ENCODE measurements at places on chromosomes 1 and 21. TPM values are rescaled to one million over a fixed set of nuclear protein-coding genes. Genes with fewer than 3 reads are reported as not detected.
A peak's percentile ranks its signal among the peaks of the same experiment; 100 is the strongest.

TRAF5 gene
- total RNA-seq: 41.5 TPM

FCGR2B gene
- total RNA-seq: 13.9 TPM

SHE gene
- not detected for total RNA-seq

FCRL2 gene
- total RNA-seq: not detected

GBP4 gene
- 37.4 TPM for total RNA-seq

SLC1A7 gene
- total RNA-seq: not detected

CAPZB gene
- total RNA-seq: 264 TPM

DYRK3 gene
- total RNA-seq: 0.35 TPM

BNIPL gene
- 0.37 TPM for total RNA-seq

FAM177B gene
- total RNA-seq: not detected

OR2M3 gene
- not detected for total RNA-seq

DNA sequence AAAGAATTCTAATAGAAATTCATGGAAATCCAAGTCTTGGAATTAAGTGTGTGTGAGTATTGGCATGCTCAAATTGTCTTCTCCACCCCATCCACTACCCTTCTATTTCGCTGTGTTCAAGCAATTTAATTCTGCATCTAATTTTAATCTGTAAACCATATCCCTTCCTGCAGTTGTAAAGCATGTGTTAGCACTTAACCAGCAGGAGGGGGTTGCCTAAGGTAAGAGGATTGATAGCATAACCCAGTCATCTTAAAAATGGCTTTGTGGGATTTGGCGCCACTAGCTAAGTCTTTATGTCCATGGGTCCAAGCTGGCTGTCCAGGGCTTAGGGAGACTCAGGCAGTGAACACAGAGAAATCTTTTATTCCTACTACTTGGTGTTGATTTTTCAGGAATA, 210.3 kb downstream of the PTPRC start:
- no peak for DNase-seq

- DNase-seq: no peak
Observed at GRCh38 chr21:38852708-38853107, 47.0 kb downstream of the ETS2 start.

DNA sequence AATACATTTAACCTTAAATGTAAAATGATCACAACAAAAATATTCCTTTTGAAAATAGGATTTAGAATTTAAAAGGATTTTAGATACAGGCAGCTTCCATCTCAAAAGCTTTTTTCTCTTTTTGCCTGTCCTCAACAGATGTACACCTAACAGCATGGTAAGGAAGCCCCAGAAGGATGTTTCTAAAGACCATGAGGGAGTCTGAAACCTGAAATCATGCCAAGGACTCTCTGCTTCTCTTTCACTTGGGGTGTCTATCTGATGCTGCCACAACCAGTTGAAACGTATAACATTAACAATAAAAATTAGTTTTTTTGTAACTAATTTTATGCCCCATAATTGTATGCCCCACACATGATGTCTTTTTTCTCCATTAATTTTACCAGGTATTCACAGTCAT, 5.4 kb upstream of the ZNF281 start:
- DNase-seq: no peak

GRCh38 chr1:189682591-189682990, 795.1 kb downstream of the BRINP3 start:
- DNase-seq: no peak

DNA sequence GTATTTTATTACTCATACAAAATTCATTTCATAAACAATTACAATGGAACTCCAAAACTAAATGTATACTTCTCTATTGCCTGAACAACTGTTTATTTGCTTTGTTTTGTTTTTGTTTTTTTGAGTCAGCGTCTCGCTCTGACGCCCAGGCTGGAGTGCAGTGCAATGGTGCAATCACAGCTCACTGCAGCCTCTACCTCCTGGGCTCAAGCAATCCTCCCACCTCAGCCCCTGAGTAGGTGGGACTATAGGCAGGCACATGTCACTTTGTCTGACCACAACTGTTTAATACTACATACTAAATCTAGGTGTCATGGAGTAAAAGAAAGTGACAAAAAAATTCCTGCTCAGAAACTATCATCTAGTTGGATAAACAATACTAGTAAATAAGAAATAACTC, 49.3 kb downstream of the RAB3GAP2 start:
- DNase-seq: no peak

DNA sequence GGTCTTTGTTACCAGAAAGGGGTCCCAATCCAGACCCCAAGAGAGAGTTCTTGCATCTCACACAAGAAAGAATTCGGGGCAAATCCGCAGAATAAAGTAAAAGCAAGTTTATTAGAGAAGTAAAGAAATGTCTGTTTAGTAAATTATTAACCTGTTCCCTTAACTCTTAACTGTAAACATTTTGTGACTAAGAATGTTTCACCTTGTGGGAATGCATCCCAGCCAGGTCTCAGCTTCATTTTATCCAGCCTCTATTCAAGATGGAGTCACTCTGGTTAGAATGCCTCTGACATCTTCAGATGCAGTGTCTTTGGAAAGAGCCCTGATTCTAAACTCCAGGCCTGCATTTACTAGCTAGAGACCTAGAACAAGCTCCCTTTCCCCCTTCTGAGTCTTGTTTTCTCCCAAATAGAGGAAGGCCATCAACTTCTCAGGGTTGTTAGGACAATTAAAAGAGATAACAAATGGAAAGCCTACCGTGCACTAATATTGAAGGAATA, 4.5 kb upstream of the FABP3 start:
- no peak for DNase-seq

GRCh38 chr1:100494393-100495084, 43.4 kb upstream of the GPR88 start:
- DNase-seq: no peak

DNA sequence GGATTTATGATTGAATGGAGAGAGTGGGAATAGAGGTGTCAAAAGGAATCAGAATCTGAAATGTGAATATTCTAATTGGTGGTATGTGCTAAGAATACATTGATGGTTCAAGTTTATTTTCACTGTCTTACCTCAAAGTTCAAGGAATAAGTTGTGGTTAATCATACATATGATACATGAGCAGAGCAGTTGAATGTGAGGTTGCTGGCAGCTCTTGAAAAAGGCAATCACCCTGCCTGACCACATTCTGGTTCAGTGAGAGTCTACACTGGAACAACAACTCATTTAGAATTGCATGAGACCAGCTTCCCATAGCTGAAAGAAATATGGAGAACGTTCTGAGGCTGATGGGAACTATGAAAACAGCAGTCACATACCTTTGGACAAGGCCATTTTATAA, 68.3 kb upstream of the ARHGAP29 start:
- DNase-seq: no peak

GRCh38 chr1:75870951-75871350, 61.3 kb downstream of the ASB17 start:
- DNase-seq: no peak

DNA sequence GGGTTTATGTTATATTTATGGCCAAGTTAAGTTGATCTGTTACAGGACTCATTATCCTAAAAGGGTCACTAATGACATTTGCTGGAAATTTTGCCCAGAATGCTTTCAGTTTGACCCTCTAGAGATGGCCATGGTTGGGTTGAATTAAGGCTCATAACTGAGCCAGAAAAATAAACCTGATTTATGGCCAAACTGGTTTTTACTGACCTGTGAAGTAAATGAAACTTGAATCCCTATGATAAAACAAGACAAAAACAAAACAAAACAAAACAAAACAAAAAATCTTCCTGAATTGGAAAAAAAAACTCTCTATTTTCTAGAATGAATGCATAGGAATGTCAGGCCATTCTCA, 72.5 kb upstream of the CLDN14 start:
- no peak for DNase-seq

- DNase-seq: peak; percentile 29
Observed at GRCh38 chr21:38806153-38806941, 618 bp downstream of the ETS2 start.

GRCh38 chr1:235246022-235246948, 81.7 kb downstream of the ARID4B start:
- no peak for DNase-seq

GRCh38 chr1:110672753-110673108, 2.0 kb downstream of the KCNA3 start:
- DNase-seq: peak; percentile 82

DNA sequence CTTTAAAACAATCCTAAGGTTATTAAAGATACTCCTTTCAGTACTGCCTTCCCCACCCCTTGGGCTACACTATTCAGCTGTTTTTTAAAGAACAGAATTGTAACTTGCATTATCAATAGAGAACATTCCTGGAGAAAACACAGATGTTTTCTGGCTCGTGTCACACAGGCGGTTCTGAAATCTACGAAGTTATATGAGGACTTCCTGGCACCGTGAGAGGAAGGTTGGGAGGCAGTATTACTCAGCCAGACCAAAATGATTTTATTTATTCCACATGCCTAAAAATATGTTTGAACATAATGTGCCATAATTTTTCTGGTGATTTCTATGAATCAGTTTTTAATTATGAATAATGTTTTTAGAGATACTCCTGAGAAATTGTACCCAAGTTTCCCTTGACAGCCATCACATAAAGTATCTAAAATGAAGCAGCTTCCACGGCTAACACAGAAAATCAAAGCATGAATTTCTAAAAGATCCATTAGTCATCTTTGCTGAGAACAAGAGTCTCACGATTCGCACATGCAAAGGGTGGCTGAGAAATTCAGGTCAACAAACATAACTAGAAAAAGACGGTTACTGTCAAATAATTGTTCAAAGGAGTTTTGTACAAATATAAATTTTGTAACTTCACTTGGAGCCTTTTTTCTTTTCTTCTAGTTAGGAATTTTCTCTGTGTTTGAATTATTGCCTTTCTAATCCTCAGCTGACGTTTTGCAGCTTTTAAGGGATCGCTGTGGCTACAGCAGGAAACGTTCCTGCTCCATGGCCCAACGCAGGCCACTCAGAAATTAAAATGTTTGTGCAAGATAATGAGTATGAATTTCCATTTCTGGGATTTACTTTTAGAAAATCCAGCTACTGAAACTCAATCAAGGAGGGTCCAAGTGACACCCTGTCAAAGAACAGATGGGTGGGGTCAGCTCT, 8.0 kb upstream of the SIM2 start:
- DNase-seq: no peak

DNA sequence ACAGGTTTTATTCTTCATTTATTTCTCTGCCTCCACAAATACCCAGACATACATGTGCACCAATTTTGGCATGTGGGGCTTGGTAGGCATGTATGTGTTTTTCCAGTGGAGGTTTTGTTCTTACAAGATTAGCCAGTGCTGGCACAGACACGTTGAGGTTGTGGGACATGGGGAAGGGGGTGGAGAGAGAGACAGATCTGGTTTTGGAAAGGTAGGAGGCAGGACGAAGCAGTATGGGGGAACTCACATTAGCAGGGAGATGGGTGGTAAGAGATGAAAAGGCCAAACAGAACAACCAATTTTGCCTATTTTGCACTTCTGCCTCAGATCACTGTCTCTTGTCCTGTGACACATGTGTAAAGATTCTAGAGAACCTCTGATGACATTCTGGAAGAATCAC, 166.1 kb upstream of the HMGB4 start:
- no peak for DNase-seq

DNA sequence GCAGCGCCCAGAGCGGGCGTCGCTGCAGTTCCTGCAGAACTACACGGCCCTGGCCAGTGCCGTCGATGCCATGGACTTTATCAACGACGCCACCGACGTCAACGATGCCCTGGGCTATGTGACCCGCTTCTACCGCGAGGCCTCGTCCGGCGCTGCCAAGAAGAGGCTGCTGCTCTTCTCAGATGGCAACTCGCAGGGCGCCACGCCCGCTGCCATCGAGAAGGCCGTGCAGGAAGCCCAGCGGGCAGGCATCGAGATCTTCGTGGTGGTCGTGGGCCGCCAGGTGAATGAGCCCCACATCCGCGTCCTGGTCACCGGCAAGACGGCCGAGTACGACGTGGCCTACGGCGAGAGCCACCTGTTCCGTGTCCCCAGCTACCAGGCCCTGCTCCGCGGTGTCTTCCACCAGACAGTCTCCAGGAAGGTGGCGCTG, 22.0 kb downstream of the COL6A1 start:
- DNase-seq: no peak

DNA sequence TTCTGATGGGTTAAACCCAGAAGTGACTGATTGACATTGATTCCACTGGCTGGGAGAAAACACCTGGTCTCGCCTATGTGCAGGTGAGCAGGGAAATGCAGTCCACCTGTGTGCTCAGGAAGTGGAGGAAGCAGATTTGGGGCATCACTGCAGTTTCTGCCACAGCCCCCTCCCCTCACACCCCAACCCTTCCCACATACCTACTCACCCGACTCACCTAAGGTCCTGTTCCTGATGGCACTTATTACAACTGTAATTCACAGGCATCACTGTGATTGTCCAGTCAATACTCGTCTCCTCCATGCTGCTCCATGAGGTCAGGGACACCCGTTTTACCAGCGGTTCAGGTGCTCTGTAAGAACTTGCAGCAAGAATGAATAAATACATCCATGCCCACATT, 68.5 kb downstream of the PCP4 start:
- DNase-seq: no peak

GRCh38 chr1:12215118-12215961, 14.5 kb upstream of the VPS13D start:
- DNase-seq: no peak

DNA sequence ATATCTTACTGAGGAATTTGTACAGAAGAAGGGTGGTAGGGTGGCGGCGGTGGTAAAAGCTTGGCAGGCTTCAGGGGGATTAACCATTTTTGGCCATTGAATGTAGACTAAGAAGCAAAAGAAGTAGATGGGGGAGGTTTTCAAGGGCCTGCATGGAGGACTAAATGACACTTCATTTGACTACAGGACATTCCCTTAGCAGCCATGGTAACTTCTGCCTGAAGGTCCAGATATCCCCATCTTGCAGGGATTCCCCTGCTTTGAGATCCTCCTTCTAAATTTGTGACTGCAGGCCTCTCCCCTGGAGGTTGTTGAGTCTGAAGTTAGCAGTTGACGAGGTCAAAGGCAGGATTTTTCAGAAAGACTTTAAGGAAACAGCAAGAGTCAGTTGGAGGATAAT, 4.8 kb downstream of the VASH2 start:
- DNase-seq: no peak

DNA sequence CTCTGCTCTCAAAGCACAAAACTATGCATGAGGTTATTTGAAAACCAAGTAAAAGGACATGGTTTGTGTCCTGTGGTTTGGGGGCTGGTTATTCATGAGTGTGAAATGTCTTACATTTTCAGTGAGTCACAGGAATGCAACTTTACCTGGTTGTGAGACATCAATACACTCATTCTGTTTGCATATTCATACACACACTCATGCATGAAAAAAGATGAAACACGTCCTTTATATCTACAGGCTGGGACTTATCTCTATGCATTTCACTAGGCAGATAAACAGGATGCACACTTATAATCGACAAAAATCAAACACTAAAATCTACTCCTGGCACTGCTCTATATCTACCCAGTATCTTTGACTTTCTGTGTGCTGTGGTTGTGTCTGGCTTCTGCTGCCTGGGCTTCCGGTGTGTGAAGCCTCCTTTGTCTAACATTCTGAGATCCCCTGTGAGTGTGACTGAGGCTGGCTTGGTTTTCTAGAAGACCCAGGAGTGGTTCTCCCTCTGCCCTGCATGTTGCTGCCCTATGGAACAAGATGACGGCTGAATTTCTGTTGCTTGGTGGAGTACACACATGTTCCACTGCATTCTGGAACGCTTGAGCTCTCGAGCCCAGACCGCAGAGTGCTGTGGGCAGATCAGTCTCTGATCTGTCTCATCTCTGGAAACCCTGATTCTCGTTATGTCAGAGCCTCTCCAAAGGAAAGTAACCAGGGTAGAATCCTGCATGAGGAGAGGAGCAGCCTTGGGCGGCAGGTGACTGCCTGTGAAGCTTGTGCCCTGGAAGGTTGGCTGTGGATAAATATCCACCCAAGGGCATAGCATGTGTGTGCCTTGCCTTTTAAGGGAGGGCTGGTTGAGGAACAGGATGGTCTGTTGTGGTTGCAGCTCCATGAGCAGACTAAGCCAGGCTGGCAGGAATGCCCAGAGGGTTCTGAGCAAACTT, 19.7 kb upstream of the FASLG start:
- peak; percentile 82 for DNase-seq
